ENCODE measurements at places on chromosomes 2 and 18.

- no peak for DNase-seq
Observed at GRCh38 chr2:102417946-102418345, 5.0 kb upstream of the IL18RAP start.

- DNase-seq = no peak
Observed at GRCh38 chr2:179857236-179857635, 4.2 kb downstream of the ZNF385B start.

- DNase-seq = no peak
Observed at GRCh38 chr18:74266161-74266560, 25.6 kb downstream of the CYB5A start.

- no peak for DNase-seq
Observed at GRCh38 chr2:14676371-14676770, 43.9 kb downstream of the LRATD1 start.

- DNase-seq = no peak
Observed at GRCh38 chr2:118861731-118862130, 14.3 kb upstream of the EN1 start.

All from cerebellar nuclear complex (tissue), 1 donor.